Activated T-cell treated with anti-CD3 and anti-CD28 coated beads, Interleukin-2, amount 50 U/mL, for 72 hours (primary cell): ENCODE measurements at places on chromosomes 2 and 18.

- peak; percentile 84 for DNase-seq
Observed at GRCh38 chr2:37585982-37586621, 85.3 kb downstream of the CDC42EP3 start.

- no peak for DNase-seq
Observed at GRCh38 chr2:37641582-37642171, 29.8 kb downstream of the CDC42EP3 start.

DNA sequence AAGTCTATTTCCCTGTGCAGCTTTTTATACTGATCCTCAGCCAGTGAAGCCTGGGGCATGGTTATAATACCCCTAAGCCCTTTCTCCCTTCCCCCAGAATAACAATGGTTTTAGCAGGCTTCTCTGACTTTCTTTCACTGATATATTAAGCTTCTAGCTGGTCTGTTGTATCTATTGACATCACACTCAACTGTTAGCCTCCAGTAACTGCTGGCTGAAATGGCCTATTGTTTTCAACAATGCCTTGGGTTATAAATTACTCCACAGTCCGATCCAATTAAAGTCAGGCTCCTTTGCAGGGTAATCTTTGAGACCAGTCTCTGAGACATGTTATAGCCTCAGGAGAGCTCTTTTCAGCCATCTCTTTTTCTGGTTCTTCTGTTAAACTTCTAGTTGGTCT, 2.9 kb upstream of the SLC9A4 start:
- DNase-seq, result no peak

DNA sequence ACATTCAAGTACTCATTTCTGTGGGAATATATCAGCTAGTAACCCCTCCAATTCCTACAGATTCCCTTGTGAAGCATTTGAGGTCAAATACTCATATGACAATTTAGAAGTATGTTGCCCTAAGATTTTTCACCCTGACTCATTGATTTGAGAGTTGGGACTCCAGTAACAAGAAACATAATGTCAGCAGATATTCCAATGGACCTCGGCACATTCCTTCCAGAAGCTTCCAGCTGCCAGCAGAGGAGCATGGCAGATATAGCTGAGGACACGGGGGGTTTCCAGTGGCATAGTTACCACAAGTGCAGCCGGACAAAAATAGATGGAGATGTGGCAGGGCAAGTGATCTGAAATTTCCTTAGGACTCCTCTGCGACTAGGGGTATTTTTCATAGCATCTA, 101.9 kb upstream of the ARHGAP28 start:
- no peak for DNase-seq

- no peak for DNase-seq
Observed at GRCh38 chr2:235271936-235272335, 221.9 kb upstream of the AGAP1 start.

DNA sequence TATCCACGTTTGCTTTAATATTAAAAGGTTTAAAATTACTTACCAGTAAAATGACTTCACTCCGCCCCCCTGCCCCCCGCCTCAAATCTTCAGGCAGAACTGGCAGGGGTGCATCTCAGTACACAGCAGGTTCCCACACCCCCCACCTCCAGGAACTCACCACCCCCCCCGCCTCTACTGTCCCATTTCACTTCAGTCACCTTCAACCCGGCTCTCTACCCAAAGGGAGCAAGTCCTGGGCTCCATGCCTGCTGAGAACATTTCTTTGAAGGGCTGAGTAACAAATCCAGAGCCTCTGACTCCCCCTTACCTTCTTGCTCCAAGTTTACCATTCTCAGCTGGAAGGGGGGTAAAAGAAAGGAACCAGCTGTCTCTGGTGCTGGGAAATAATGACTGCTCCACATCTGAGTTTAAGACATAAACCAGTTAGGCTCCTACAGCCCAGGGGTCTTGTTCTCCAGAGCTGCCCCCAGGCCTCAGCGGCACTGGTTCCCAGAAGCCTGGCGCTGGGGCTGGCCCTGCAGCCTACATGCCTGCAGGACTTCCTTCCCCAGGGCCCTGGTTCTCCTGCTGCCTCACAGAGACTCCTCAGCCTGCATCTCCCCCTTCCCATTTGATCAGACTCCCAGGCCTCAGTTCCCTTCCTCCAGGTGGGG, 42.8 kb downstream of the DNMT3A start:
- DNase-seq, result no peak

- DNase-seq, result no peak
Observed at GRCh38 chr2:168662651-168663208, 139.7 kb upstream of the NOSTRIN start.

DNA sequence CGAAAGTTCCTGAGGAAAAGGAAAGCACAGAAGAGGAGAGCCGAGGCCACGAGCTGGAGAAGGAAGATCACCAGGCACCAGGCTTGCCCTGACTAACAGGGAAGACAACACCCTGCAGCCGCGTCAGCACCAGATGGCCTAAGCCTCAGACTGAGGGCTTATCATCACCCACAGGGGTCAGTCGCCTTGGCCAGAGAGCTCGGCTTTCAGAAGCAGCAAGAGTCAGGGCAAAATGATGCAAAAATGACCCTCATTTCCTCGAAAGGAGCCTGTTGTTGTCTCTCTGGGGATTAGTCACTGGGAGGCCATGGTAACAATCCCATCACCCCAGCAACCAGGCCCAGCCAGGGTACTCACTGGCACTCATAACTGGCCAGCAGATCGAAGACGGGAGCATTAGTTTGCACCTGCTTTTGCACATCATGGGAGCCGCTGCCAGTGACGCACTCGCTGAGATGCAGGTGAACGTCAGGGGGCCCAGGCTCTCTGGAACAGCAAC, 42.7 kb upstream of the ZFP36L2 start:
- no peak for DNase-seq

DNA sequence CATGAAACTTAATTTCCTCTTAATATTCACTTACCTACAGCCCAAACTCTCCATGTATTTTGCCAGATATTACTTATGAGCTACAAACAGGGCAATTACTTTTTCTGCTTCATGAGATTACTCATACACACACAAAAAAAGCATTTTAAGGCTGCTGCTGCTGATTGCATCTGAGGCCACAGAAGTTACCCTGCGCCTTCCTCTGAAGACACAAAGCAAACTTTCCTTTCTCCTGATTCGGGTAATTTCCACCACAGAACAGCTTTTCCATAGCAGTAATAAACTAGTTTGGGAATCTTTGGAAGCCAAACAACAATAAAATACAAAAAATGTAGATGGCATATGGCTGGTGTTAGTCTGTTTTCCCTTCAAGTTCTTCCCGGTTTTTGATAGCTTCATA, 6.2 kb downstream of the TTC32 start:
- DNase-seq, result no peak

DNA sequence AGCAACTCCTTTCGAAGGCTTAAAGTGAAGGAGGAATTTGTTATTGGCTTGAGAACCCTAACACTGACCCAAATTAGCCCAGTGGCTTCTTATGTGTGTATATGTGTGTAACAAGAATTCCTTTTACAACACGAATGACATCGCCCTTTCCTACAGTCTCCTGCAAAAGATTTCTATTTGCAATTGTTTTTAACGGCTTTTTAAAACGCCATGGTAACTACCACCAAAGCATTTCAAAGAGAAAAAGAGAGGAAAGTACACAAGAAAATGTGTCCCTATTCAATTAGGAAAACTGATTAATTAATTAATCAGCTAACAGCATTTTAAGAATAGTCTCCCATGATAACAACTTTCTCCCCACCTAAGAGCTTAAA, 58.1 kb downstream of the PAX3 start:
- DNase-seq, result no peak

GRCh38 chr2:173424886-173425285, 70.2 kb downstream of the CDCA7 start:
- DNase-seq, result no peak

DNA sequence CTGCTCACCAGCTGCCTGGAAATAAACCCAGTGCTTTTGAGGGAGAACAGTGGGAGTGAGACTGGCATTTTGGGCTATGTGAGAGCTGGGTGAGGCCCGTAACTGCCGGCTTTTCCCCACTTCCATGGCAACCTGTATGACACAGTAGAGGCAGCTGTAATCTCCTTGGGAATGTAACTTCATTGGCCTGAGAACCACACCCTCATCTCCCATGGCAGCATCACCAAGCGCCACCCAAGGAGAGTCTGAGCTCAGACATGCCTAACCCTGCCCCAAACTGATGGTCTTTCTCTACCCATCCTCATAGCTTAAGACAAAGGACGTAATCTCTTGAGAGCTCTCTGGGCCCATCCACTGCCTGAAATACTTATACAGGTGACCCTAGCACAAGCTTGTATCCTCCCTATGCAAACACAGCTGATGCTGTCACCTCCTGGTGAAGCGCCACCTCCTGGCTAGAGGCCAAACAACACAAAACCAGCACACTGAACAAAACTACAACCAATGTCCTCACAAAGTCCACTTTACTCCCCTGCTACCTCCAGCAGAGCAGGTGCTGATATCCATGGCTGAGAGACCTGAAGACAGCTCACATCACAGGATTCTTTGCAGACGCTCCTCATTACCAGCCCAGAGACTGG, 763.4 kb upstream of the NRXN1 start:
- DNase-seq, result no peak

GRCh38 chr2:202040079-202040844, 6.6 kb downstream of the FZD7 start:
- no peak for DNase-seq

DNA sequence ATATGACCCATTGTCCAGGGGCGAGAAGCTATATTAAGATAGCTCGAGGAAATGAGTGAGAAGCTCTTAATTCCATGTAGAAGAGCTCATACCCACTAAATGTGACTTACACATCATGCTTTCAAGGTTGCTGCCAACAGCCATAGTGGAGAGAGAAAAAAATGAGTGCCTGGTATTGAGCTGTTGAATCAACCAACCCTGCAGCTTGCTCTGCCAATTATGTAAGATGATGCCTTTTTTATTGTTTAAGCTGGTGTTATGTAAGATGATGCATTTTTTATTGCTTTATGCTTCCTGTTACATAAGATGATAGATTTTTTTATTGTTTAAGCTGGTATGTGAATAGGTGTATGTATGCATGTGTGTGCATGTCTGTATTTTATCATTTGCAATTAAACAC, 228.2 kb downstream of the CCDC178 start:
- DNase-seq, result no peak

DNA sequence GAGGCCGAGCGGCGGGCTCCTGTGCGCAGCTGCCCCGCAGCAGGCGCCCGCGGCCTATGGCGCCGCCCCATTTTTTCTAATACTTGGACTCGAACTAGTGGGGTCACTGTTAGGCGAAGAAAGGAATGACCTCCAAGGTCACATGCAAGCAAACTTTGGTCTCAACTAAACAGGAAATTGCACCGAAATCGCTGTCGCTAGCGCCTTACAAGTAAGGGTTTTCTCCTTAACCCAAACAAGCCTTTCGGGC, 339 bp downstream of the ACAA2 start:
- no peak for DNase-seq
